Muscle of back (tissue), 13 donors: ENCODE measurements at places on chromosomes 5 and 9. TPM values are rescaled to one million over a fixed set of nuclear protein-coding genes. Genes with fewer than 3 reads are reported as not detected.
A peak's percentile ranks its signal among the peaks of the same experiment; 100 is the strongest.

DNA sequence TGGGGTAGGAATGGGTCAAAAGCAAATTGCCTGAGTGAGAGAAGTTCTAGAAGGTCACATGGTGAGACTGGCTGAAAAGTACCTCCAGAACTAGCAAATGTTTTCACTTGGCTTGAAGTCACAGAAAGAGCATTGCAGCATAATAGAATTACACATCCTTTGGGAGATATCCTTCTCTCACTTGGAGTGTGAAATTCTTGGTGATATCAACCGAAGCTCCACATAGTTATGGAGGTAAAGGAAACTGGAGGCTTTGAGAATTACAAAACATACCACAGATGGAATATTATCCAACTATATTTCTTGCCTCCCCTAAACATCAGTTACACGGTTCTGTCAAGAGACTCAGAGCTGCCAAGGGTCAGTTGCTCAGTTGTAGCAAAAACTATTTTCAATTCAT is 182.4 kb downstream of the SEMA5A start:
- DNase-seq: peak; percentile 44

GRCh38 chr9:90919883-90920282 is 118.3 kb downstream of the SYK start:
- no peak for DNase-seq

DNA sequence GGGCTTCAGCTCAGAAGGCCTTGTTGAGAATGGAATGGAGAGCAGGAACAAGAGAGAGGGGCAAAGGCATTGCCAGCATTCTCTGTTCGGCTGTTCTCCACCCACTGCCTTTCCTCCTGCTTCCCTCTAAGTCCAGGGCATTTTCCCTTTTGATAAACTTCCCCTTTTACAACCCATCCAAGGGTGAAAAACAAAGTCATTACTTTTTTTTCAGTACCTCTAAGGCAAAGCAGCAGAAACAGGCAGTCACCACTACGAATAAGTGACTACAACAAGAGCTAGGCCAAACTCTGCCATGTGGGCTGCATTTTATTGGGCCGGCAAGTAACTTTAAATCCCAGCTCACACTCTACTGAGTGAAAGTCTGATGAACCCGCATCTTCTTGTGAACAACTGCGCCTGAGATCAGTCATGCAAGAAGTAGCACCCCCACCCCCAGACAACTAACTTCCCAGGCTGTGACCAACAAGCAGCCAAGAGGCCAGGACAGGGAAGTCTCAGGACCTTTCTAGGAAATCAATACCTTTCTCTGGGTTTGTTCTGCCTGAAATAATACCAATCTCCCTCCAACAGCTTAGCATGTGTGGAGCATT is 13.1 kb downstream of the IL7R start:
- DNase-seq: no peak

DNA sequence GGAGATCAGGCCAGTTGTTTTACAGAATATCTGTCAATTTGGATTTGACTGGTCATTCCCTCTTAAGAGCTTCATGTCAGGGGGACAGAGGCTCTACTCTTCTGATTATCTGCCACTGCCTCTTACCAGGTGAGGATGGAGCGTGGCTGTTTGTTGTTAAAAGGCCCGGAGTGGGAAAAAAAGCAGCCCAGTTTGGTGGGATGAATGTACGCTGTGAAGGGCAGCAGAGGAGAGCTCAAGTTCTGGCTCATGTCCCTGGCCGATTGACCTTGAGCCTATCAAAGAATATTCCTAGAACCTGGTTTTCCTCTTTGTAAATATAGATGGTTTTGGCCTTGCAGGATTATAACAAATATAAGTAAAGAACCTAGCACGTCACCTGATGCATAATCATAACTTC is 16.3 kb upstream of the SHB start:
- no peak for DNase-seq

DNA sequence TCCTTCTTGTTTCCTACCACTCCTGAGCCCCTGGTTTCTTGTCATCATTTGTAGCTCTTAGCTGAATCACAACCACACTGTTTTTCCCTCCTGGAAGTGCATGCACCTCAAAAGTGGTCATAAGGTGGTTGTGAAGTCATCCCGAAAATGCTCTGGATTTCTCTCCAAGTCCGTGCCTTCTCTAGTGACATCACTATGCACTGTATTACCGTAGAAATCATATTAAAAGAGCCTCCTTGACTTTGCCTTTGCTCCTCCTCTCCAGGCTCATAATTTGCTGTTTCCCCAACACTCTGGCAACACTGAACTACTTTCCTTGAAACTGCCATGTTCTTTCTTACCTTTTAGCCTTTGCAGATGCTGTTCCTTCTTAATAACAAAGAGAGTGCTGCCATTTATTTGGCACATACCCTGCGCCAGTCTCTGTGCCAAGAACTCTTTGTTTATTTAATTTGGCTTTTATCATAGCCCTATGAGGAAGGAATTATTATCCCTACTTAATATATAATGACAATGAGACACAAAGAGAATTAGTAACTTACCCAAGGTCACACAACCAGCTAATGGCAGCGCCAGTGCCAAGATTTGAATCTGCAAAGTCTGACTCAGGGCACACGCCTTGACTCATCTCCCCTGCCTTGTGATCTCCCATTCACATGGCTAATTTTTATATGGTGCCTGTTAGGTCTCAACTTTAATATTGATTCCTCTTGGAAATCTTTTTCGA is 115.4 kb downstream of the KIF4B start:
- DNase-seq: no peak

DNA sequence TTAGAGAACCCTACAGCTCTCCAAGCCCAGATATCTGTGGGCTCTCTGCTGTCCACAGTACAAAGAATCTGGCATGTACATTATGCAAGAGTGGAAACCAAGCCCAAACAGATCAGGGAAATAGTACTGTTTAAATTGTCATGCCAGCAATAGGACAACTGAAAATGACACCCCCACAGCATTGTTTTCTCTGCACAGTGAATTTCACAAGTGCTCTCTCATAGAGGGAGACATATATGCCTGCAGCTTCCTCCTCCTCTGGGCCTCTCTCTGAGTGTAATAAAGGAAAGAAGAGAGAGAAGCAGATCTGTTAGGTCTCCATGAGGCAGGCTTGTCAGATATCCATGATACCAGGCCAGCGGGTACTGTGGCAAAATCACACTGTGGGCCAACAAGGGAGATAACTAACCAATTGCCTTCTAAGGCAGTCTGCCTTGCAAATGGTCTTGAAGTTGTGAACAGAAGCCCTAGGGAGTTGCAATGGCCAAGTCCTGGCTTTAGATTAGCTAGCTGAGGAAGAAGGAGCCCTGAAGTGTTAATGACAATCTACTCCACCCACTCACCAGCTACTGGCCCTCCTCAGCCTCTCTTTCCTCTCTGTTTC is 54.4 kb upstream of the JMY start:
- no peak for DNase-seq

GRCh38 chr9:88796947-88797346 is 194.3 kb upstream of the S1PR3 start:
- DNase-seq: no peak

GRCh38 chr9:14062586-14063221 is 251.2 kb downstream of the NFIB start:
- peak; percentile 90 for DNase-seq

GRCh38 chr5:171600741-171601265 is 181.4 kb downstream of the FGF18 start:
- peak; percentile 49 for DNase-seq

DNA sequence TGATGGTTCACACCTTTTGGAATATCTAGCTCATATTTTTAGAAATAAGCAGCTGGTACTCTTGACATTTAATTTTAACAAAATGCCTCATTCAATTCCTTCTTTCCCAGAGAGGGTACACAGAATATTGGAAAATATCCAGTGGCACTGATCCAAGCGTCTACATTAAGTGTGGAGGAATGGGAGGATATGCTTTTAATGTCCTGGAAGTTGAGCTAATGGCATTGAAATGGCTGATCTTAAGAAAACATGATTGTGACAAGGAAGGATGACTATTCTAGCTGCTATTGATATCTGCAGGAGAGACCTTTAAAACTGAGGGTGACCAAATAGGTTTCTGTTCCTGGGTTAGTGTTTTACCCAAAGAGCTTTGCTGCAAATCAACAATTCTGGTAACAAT is 30.0 kb downstream of the ZNF366 start:
- DNase-seq: no peak

DNA sequence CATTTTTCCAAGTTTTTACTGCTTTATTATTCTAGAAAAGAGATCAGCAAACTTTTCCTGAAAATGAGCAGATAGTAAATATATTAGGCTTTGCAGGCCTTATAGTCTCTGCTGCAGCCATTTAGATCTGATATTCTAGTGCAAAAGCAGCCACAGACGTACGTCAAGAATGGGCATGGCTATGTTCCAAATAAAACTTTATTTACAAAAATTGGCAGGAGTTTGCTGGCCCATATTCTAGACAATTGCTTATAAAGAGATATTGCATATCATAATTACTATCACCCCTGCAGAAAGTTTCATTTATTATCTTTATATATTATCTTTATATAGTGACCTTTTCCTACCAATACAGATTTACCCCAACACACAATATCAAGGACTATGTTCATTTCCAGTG is 161.9 kb upstream of the ACOT12 start:
- DNase-seq: no peak

DNA sequence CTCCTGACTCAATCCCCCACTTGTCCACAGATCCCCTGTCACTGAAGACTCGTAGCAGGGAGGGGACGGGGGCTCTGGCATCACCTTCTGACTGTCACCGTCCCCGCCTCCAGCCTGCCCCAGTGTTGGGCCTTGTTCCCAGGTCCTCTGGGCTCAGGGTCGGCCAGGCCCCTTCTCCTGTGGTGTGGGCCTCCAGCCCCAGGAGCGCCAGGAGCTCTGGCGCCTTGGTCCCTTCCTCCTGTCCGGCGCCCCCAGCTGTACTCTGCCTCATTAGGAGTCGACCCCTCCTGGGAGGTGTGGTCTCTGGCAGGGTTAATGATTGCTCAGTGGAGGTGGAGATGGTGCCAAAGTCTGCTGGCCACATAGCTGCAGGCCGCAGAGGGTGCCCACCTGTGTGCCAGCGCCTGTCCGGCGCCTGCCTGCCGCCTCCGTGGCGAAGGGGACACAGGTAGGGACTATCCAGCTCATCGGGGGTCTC is at the start of gene CDHR2:
TSS of gene CDHR2 (plus strand) at position 376 of the 478 bp plus-strand sequence. CDS start 16,011 bp downstream, outside the sequence.
- no peak for DNase-seq

GRCh38 chr5:170144286-170145023 is 38.8 kb downstream of the FOXI1 start:
- no peak for DNase-seq

GRCh38 chr9:71941060-71941568 is 29.7 kb downstream of the C9orf85 start:
- DNase-seq: no peak

DNA sequence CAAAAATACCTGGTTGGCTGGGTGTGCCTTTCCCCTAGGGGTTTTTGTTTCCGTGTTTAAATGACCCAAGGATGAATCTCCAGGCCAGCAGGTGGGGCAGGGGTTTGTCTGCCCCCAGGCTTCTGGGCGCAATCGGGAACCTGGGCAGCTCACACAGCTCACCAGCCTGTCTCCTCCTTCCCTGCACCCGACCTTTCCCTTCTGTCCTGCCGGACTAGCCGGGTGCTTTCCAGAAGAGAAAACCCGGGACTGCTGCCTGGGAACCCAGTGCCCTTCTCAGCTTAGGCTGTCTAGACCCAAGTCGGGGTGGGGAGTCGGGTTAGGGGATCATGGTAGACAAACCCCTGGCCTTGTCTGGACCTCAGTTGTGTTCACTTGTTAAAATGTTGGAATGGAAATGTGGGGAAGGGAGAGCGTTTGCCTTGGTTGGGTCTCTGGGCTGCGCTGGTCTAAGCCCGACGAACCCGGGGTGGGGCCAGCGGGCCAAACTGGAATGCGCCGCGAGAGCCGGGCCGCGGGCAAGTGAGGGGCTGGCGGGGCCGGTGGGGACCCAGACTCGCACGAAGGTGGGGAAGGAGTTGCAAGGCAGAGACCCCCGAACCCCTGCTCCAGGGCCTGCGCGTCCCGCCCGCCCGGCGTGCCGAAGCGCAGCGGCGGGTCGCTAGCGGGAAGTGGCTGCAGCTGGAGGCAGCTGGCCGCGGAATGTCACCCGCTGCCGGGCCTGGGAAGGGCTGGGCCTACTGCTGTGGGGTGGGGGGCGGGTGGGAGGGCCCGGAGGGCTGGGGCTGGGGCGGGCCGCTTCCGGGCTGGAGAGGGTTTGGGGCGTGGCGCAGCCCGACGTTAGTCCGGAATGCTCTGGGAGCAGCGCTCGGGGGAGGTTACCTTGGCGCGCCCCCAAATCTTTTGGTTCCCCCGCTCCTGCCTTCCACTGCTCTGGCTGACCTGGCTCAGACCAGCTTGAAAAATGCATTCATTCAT is 84.6 kb downstream of the DAB2IP start:
- peak; percentile 73 for DNase-seq

GRCh38 chr5:154138701-154139100 is 51.8 kb upstream of the GALNT10 start:
- DNase-seq: no peak

- DNase-seq: no peak
Measured at GRCh38 chr5:36939969-36940858, 63.6 kb downstream of the NIPBL start.

DNA sequence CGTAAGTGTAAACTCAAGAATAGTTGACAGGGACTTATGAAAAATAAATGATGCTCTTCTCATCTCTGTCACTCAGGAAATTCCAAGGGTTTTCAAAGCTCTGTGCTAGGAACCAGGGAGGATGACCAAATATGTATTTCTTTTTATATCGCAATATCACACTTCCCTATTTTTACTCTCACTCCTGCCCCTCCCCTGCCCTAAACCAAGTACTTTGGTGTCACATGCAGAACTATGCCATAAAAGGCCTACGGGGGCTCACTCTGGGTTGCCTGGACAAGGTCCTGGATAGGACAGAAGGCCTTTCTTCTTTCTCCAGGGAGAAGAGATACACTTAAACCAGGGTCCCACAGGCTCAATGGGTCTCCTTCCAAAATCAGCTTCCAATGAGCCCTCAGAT is 8.3 kb upstream of the RETREG1 start:
- DNase-seq: no peak

DNA sequence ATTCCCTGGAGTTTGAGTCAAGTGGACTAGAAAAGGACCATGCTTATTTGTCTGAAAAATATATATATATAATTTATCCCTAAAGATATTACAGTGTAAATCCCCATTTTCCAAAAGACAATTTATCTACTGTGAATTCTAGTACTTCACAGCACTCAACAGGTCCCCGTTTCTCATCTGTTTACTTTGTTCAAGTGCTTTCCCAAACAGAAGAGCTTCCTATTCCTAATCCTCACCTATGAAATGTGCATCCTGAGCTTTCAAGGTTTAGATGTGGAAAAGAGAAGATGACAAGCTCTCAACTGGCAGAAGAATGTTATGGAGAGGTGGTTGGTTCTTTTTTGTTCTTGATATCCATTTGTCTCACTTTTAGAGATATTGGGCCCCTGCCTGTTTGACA is 401.6 kb upstream of the ZNF608 start:
- DNase-seq: no peak

The PCDHA13 gene
- polyA plus RNA-seq: 0.22 TPM

The ARL14EPL gene
- polyA plus RNA-seq: not detected

The FOXI1 gene
- polyA plus RNA-seq: not detected

The GABRA6 gene
- polyA plus RNA-seq: not detected

The TAF11L10 gene
- not detected for polyA plus RNA-seq

The LVRN gene
- 5.8 TPM for polyA plus RNA-seq

The LHX3 gene
- not detected for polyA plus RNA-seq
